ENCODE measurements at places on chromosomes 6 and 20. TPM values are rescaled to one million over a fixed set of nuclear protein-coding genes. Genes with fewer than 3 reads are reported as not detected.

DNA sequence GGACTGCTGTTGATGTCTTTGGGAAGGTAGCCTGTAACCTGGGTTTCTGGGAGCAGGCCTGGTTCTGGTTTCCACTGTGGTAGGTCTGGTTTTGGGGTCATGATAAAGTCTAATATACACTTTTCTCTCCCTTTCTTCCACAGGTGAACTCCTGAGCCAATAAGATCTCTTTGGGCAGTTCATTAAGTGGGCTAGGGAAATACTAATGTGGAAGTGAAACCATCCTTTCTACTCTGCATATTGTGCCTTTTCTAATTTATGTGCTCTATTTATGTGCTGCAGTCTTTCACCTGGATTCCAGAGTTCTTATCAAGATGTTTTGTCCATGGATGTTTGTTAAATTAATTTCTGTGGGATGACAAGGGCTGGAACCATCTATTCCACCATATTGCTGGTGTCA, 165.7 kb upstream of the PTPRK start:
- DNase-seq, result no peak

GRCh38 chr6:70150521-70150920, 152.4 kb downstream of the COL9A1 start:
- no peak for DNase-seq

DNA sequence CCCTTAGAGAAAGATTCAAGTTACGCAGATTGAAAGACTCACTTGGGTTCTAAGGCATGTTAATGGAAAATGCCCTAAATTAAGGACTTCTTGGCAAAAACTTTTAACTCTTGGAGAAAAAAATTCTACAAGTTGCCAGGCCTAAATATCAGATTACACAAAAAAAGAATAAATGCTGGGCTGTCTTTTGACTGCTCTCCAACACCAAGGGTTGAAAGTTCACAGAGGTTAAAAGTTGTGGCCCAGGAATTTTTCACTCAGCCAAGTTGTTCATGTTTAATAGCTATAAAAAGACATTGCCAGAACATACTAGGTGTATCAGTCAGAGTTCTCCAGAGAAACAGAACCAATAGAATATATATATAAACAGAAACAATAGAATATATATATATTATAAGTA, 268.4 kb upstream of the PRND start:
- DNase-seq, result no peak

DNA sequence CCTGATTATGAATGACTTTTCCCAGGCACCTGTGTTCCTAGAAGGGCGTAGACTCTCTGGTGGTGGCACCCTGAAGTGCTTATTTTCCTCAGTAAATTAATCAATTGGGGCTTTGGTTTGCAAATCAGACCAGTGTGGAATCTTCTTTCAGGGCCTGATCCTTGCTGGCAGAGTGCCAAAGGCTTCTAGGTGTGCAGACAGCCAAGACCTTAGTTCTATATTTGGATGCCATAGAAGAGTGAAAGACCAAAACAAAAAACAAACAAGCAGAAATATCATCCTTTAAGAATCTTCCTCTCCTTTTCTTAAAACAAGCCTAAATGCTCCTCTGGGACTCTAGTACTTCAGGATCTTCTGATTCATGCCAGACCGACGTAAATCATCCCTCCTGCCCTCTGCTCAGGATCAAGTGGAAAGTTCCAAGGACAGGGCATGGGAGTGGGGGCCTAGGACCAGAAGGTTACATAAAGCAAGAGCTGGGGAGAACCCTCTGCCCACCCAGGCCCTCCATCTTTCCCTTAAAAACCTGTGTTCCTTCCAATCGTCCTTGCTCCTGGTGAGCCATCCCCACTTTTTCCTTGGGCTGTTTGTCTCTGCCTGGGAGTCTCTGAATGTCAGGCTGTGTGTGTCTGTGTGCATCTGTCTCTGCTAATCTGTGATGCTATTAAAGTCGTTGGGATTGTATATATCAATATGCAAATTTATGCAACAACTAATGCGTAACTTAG, 70.5 kb upstream of the MYLIP start:
- no peak for DNase-seq

DNA sequence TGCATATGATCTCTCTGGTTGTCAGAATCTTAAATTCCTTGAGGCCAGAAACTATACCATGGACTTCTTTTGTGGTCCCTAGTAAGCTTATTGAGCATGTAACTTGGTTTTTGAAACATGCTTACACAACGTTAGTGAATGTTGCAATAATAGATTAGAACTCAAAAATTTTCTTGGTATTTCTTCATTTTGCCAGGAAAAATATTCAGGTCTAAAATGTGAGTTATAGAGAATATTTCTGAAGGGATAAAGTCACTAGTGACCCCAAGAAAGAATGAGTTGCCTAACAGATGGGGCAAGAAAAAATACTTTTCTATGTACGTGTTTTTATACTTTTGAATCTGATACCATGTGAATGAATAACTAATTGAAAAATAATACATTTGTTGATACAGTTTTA, 195.4 kb downstream of the TFAP2A start:
- no peak for DNase-seq

DNA sequence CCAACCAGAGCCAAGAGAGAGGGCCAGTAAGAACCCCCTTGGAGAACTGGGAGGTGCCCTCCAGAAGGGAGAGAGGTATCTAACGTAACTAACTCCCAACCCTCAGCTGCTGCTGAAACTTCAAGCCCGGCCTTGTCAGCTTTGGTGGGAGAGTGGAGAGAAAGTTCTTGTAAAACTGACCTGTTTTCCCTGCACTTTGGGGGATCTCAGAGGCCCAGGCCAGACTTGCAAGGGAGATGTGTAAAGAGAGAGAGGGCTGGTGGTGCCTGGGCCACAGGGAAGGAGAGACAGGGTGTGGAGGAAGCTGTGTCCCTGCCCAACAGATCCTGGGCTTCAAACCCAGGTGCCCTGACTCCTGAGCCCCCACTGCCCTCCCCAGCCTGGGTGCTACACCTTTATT, 17.3 kb upstream of the IP6K3 start:
- no peak for DNase-seq

DNA sequence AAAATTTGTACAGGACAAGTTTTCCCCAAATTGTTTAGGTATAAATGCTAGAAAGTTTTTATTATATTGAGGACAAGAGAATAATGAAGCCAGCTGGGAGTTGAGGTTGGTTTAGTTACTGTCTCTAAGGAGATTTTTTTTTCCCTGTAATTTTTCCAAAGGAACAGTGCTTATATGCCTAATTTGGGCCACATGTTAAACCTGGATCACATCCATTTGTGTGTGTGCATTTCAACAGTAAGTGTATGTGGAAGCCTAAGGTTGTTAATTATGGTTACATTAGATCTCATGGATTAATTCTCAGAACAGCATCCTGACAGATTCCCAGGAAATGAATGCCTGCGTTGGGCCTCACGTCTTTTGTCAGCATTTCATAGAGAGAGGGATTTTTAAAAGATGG, 4.5 kb downstream of the IGF2R start:
- DNase-seq, result no peak

GRCh38 chr20:14832630-14833029, 495.2 kb upstream of the FLRT3 start:
- no peak for DNase-seq

SLC35D3 gene
- total RNA-seq, result 0.82 TPM

SLC17A3 gene
- not detected for total RNA-seq

BTN2A1 gene
- total RNA-seq, result 10.2 TPM

GZF1 gene
- total RNA-seq, result 17.9 TPM

All from frontal cortex (tissue), 4 donors.